ENCODE measurements at places on chromosomes 12 and 14.
A peak's percentile ranks its signal among the peaks of the same experiment; 100 is the strongest.

DNA sequence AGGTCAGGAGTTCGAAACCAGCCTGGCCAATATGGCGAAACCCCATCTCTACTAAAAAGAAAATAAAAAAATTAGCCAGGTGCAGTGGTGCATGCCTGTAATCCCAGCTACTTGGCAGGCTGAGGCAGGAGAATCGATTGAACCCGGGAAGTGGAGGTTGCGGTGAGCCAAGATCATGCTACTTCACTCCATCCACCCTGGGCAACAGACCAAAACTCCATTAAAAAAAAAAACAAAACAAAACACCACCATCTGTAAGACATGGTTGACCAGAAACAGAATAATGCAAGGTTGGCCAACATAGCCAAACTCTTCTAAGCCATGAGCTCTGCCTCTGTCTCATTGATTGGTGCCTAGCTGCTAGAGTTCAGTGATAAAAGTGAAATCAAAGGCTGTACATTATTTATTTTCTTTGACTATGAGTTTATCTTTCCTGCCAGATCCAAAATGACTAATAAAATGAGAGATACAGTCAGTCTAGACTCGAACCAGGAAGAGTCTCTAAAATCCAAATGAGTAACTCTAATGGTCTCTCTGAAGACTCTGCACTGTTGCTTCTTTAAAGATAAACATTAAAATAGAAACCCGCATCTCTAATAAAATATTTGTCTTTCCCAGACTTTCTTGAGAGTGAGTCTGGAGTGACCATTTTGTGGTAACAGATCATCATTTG is 404.7 kb downstream of the DAD1 start:
- DNase-seq: no peak

DNA sequence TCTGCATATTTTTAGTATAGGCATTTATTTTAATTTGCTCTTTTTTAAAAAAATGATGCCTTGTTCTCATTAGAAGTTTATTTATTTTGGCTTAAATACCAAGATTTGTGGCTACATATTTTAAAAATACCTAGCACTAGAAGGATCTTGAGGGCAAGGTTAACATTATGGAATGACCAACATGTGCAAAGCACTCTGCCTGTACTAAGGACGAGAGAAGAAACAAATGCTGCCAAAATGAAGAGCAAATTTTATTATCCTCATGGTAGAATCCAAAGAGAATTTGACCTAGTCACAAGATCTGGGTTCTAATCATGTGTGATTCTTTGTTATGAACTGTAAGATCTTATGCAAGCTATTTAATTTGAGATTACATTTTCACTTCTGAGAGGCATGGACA is 2.8 kb downstream of the CAND1 start:
- no peak for DNase-seq

DNA sequence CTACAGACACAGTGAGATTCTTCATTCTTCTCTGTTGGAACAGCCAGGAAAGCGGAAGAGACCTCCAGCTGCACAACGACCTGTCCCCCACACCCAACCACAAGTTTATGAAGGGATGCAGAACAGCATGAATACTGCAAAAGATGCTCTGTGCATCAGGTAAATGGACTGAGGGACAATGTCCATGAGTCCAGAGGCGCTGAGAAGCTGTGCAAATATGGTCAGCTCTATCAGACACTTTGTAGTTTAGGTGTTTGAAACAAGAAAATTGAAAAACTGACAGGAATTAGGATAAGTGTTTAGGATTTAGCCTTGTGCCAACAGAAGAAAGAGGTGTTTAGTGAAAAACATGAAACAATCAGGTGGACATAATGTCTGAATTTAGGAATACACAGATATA is 33.1 kb upstream of the PZP start:
- DNase-seq: no peak

- DNase-seq: peak; percentile 75
Observed at GRCh38 chr12:67430708-67431335, 161.7 kb downstream of the CAND1 start.

- no peak for DNase-seq
Observed at GRCh38 chr12:111398530-111398929, 7.2 kb upstream of the SH2B3 start.

DNA sequence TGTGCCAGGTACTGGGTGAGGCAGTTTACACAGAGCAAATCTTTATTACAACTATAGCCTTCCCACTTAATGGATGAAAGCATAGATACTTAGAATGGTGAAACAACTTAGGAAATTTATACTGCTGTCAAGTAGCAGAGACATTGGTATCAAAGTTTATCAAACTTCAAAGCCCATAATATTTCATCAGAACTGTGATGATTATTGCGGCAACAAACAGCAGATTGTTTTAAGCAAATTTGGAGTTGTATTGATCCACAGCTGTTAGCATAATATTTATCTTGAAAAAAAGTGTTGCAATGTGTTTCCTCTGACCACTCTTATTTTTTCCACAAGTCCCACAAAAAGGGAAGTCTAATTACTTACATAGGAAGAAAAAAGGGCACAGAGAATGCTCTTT is 2.0 kb upstream of the SLCO1B3 start:
- DNase-seq: no peak

DNA sequence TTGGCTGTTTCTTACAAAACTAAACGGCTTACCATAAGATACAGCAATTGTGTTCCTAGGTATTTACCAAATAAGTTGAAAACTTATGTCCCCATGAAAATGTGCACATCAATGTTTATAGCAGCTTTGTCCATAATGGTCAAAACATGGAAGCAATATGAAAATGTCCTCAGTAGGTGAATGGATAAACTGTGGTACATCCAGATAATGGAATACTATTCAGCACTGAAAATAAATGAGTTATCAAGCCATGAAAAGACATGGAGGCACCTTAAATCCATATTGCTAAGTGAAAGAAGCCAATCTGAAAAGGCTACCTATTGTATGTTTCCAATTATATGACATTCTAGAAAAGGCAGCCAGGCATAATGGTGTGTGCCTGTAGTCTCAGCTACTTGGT is 40.7 kb downstream of the CFL2 start:
- DNase-seq: no peak

DNA sequence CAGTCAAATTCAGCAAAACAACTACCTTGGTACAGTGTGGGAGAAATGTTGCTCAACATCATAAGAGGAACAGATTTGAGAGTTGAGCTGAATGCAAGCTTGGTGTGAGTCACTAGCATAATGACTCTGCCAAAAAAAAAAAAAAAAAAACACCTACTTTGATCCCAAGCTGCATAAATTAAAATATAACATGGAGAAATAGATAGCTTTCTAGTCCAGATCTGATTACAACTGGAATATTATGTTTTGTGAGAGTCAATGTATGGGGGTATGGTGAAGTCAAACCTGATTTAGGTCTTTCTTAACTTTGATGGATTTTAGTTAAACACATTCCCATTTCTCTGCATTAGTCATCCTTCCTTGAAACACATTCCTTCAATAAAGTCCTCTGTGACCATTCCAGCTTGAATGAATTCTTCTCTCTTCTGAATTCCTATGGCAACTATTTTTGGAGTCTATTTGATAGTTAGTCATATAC is 188.1 kb downstream of the SLC5A8 start:
- DNase-seq: no peak

DNA sequence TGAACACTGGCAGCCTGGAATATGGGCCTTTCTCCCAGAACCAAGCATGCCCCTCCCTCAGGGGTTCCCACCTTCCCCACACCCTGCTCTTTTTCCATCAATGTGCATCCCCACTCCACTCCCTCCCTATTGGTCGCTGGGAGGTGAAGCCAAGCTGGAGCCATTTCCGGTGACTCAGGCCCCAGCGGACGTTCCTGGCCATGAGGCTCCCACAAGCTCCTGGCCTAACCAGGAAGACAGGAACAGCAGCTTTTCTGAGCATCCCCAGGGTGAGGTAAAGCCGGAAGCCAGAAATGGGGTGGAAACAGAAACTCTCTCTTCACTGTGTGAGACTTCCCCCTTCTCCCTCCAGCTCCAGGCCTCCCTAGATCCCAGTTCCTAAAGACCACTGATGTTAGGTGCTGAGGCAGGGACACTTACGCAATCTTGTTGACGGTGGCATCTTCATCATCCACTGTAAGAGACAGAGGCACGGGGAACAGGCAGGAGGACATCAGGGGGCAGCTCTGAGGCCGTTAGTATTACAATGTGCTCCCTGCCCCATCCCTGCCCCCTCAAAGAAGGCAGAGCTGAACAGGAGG is 5.1 kb downstream of the LMBR1L start:
- DNase-seq: peak; percentile 48

- no peak for DNase-seq
Observed at GRCh38 chr12:78645956-78646355, 218.6 kb upstream of the SYT1 start.

- DNase-seq: no peak
Observed at GRCh38 chr12:61574339-61574738, 685.9 kb upstream of the USP15 start.

DNA sequence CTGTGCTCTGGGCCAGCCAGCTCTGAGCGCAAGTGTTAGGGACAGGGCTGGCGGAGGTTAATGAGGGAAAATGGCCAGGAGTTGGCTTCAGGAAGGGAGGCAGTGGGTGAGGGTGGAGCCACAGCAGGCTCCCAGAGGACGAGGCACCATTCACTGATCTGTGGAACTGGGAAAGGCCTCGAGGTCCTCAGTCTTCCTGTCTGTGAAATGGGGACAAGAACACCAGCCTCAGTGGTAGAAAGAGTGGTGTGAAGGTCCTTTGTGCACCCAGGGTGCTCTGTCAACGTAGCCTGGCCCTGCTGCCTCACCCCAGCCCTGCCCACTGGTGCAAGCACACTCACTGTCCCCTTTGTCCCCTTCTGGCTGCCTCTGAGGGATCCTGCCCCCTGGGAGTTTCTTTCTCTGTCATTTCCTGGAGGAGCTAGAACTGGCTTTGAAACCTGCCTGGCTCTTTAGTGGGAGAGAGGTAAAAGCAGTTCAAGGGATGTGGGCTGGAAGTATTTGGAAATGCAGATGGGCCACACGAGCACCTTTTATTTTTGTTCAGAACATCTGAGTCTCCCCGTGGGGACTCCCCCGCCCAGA is 25.0 kb downstream of the SYNDIG1L start:
- no peak for DNase-seq

GRCh38 chr12:66008985-66009384 is 121.6 kb downstream of the LLPH start:
- DNase-seq: no peak

GRCh38 chr12:18700271-18700670 is 37.5 kb downstream of the PLCZ1 start:
- no peak for DNase-seq

DNA sequence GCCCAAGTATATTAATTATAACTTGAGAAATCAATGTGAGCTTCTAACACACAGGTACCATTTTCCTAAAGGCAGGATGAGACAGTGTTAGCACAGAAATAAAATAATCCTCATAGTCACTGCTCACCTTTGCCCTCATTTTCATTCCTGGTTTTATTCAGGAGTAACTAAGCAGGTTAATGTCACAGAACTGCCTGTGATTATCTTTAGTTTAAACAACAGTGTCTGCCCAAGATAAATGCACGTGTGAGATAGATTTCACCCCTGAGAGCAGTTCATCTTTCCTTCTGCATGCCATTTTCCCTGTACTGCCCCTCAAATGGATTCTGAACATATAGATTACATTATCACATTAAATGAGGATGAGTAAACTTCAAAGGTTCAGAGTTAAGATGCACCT is 250.7 kb downstream of the RMST start:
- no peak for DNase-seq

GRCh38 chr14:104393199-104393897 is 186.2 kb upstream of the C14orf180 start:
- no peak for DNase-seq

GRCh38 chr12:89883630-89884389 is 175.2 kb upstream of the ATP2B1 start:
- DNase-seq: no peak

GRCh38 chr12:69401940-69402339 is 42.4 kb downstream of the YEATS4 start:
- no peak for DNase-seq

DNA sequence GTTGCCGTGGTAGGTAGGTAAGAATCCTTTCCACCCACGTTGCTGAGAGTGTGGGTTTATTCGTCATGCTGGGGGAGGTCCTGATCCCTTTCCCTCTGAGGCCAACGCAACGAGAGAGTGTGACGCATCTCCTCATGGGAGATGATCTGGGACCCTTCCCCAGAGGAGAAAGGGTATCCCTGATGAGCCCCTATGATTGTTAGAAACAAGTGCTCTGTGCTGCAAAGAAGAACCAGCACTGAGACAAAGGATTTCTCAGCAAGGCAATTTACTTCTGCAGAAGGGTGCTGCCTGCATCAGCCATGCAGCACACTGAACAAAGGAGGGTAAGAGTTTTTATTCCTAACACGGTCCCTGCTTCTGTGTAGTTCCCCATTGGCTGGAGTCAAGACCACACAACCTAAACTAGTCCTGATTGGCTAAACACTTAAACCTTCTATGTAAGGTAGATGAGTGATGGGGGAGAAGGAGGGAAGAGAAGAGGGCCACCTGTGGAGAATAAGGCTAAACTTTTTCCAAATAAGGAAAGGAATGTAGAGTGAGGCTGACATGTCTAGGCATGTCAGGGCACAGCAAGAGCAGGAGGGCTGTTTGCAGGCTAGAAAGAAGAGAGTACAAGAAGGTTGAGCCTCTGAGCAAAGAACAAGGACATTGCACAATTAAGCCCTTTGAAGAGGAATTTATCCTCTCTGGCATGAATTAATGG is 21.3 kb downstream of the CLEC2A start:
- DNase-seq: no peak

GRCh38 chr12:78086553-78087362 is 256.1 kb downstream of the NAV3 start:
- no peak for DNase-seq

DNA sequence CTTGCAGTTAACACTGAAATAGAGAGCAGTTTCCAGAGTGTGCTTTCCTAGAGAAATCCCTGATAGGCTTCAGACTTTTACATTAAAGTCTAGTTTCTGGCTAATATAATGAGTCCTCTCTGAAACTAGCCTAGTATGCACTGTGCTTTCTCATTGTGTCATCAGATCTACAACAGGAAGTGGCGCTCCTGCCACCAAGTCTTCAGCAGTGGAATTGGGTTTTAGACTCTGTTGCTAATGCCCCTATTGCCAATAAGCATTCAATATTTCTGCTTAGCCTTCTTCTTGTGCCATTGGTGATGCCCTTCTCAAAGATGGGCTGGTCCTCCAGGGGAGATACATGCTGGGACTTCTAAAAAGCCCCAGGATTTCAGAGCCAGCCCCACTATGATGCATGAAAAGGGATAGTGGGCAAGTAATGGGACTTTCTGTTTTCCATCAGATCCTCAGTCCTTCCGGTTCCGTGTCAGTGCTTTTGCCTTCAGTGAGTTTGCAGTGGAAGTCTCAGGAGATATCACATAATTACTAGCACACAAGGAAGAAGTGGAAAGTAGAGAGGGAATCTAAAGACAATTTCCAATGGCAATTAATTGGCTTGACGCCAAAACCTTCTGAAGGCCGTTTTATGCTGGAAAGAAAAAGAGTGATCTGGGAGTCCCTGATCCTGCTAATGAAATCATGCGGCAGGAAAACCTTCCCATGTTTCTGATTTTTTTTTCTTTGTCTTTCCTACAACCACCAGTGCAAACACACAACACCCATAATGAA is 50.0 kb downstream of the SSPN start:
- no peak for DNase-seq

DNA sequence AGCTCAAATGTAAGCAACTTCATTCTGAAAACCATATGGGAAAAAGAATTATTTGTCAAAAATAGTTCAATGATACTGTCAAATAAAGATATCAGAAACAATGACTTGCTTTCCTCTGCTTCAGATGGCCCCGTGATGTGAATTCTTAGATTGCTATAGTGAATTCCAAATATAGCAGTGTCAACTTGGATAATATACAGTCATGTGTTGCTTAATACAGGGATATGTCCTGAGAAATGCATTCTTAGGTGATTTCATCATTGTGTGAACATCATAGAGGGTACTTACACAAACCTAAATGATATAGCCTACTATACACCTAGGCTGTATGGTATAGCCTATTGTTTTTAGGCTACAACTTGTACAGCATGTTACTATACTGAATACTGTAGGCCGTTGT is 108.7 kb upstream of the MIS18BP1 start:
- no peak for DNase-seq
